ENCODE measurements at places on chromosomes 7 and 10.

DNA sequence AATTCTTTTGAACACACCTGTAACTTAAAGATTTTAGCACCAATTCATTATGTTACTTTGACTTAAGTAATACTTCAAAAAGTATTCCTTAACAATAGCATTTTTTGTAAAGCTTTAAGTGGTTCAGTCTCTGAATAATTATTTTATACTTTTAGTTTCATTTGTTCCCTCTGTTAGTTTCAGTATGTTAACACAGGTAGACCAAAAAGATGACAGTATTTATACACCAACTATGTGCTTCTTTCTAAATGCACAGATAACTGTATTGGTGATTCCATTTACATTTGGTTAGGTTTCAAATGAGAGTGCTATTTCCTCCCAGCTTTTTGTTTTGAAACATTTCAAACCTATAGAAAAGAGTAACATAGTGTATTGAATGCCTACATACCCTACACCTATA, 14.0 kb downstream of the RALA start:
- DNase-seq = no peak

DNA sequence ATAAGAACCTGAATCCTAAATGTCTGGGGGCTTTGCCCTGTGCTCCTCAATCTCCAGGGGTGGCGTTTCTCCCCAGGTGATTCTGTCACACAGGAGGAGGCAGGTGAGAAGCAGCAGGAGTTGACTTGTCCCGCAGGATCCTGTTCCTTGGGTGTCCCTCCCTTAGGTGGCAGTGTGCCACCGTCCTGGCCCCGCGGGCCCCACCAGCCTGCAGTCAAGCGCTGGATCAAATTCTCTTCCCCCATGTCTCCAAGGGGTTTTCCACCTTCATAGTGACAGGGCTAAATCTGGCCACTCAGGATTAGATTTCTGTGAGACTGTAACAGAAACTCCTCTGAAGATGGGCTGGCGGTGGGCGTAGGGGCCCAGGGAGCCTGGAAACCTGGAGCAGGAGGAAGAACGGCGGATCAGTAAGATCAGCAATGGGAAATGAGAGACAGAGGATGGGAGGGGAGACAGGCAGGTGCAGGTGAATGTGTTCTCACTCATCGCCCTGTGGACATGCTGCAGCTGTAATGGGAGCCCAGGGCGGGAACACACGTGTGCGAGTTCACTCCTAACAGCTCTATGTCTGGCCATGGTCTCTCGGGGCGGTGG, 329.2 kb upstream of the COBL start:
- peak; percentile 28 for DNase-seq

GRCh38 chr10:62268027-62268398, 631 bp downstream of the RTKN2 start:
- DNase-seq = peak; percentile 59

- no peak for DNase-seq
Observed at GRCh38 chr7:84363741-84364140, 169.2 kb upstream of the SEMA3A start.

GRCh38 chr10:576130-576465, 113.4 kb downstream of the DIP2C start:
- DNase-seq = no peak

GRCh38 chr10:12993595-12993994, 7.9 kb downstream of the CCDC3 start:
- DNase-seq = no peak

- no peak for DNase-seq
Observed at GRCh38 chr7:52830801-52831200, 204.6 kb upstream of the POM121L12 start.

DNA sequence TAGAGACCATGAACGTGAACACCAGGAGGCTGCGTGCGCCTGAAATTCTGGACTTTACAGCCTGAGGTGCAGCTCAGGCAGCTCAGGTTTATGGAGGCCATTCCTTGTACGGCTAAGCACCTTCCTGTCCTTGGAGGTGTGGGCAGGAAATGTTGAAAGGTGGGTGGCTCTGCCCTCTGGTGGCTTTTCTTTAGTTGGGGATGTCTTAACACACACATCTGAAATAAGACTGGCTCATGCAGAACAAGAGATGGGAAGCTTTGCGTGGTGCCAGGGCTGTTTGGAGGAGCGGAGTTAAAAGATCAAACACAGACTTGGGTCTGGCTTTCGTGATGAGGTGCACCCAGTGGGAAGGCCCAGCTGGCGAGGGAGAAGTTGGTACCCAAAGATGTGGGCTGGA, 64.1 kb downstream of the DOCK1 start:
- DNase-seq = peak; percentile 65

Measured in WERI-Rb-1 (cell line).